ENCODE measurements at places on chromosomes 3 and 15.

DNA sequence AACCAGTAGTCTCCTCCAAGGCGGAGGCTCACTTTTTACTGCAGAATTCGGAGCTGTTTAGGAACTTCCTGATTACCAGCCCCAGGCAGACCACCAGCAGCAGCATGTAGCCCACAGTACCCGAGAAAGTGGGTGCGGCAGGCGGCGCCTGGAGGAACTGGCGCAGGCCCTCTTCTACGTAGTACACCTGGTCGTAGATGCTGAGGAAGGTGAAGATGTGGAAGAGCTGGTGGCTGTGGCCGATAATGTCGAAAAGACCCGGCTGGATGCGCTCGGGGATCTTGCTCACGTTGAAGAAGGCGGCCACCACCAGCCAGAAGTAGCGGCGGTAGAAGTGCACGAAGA lies 1.3 kb downstream of the PAQR9 start:
- DNase-seq: no peak

DNA sequence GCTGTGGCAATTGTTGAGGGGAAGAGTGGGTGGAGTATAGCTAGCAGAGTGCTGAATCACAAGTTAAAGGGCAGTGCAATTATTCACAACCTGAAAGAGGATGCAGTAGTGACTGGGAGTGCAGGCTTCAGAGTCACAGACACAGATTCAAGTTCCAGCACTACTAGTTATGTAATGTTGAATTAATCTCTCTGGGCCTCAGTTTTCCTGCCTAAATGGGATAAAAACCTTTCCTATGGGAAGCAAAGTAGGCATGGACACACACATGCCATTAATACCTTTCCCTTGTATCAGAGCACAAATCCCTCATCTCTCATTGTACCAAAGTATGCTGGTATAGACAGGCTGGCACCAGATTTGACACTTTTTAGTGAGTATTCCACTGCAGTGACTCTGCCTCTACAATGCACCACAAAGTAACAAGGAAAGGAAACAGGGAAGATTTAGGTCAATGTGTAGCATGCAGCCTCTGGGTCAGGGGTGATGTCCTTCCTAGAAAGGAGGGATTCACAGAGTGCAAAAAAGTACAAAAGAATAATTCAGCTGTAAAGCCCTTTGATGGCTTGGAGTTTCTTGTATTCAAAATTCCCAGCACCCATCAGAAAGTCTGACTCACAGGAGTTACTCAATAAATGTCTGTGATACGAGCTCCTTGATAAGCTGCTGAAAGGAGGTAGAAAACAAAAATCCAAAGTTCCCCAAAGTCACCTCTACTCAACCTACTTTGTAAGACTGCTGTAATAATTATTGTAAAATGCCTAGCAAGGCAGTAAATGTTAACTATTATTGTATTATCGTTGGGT lies 507.5 kb upstream of the TGFBR2 start:
- DNase-seq: no peak

DNA sequence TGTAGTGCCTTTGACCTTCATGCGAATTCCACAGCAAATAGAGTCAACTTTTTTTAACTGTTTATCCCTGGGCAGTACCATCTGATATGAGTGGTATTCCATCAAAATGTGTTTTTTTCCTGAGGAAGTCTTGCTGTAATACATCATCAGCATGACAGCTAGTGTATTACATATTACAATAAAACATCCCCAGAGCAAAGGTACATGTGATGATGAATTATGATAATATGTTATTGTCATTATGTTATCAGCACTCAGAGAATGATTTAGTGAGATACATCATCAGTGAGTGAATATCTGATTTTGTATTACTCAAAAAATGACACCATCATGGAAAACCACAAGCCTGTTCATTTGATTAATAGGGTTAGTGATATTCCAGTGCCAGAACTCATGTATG lies 69.7 kb upstream of the ARL6 start:
- DNase-seq: no peak

GRCh38 chr3:156397534-156397933 lies 157.4 kb downstream of the SSR3 start:
- no peak for DNase-seq

DNA sequence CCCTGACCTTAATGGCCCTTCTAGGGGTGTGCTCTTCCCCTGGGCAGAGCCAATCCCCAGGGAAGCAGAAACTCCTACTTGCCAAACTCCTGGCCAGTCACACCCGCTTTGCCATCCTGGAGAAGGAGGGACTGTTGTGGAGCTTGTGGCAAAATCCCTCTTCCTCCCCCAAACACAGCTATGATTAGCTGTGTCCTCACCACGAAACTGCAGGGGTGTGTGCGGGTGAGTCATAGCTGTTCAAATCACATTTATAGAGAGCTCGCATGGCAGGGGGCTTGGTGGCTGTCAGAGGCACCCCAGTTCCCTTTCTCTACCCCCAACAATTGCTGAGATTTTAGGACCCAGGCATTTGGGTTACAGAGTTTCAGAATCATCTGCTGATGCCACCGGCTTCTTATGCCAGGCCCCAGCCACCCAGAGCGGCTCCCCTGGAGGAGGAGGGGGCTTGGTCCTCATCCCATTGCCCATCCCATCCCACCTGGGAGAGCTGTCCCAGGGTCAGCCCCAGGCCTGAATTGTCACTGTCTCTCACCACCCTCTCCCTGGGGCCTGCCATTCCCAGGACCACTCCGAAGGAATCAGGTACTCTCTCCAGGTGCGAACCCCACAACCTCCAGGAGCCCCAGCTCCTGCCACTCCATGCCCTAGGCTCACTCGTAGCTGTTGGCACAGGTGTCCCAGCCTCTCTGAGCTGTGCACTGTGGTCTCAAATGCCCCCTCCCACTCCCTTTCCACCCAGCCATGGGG lies 28.8 kb upstream of the MAGEF1 start:
- DNase-seq: peak; percentile 65

GRCh38 chr15:68930268-68931022 lies at the start of gene SPESP1:
Gene SPESP1, plus strand, starts transcription at chr15:68930525. Its CDS starts 129 bp downstream, at chr15:68930654.
- peak; percentile 53 for DNase-seq

DNA sequence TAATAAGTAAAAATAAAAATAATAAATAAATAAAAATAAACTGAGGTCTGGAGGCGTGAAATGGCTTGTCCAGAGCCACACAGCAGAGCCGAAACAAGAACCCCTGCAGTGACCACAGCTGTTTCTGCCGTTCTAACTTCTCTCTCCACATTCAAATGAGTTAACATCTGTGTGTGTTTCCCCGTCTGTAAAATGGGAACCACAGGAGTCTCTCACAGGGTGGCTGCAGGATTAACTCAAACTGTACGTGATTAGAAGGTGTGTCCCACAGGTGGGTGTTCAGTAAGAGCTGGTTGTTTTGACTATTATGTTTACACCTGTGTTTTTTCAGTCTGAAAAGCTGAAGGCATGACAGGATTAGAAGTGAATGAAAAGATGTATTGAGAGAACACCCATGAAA lies 27.0 kb upstream of the MUC4 start:
- DNase-seq: no peak

- DNase-seq: no peak
These were observed 416.5 kb downstream of the PLCL2 start for GRCh38 chr3:17301271-17301670.

DNA sequence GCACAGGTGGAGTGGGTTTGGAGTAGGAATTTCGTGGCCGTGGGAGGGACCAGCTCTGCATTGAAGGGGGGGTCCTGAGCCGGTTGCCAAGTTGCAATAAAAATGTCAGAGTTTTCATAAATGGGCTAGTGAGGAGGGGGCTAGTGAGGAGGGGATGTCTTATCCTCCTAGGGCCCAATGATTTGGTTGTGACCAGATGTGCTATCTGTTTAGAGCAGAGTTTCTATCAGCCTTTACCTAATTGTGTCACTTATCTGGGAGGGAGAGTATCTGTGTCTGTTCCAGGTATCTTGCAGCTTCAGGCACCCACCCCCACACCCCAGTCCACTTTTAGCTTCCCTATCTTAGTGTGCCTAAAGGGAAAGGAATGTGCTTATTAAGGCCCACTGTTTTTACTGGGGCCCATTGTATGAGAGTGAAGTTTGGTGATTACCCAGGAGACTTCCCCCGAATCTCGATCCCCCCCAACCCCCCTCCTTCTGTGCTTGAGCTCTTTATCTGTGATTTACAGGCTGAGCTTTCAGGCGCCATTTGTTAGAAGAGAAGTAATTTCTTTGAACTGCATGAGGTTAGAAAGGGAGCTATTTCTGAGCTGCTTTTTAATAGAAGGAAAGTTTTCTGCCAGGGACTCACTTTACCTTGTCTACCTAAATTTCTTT lies 42.6 kb downstream of the PPCDC start:
- DNase-seq: no peak

- DNase-seq: no peak
These were observed 44.9 kb downstream of the EPHB1 start for GRCh38 chr3:134839990-134840389.

DNA sequence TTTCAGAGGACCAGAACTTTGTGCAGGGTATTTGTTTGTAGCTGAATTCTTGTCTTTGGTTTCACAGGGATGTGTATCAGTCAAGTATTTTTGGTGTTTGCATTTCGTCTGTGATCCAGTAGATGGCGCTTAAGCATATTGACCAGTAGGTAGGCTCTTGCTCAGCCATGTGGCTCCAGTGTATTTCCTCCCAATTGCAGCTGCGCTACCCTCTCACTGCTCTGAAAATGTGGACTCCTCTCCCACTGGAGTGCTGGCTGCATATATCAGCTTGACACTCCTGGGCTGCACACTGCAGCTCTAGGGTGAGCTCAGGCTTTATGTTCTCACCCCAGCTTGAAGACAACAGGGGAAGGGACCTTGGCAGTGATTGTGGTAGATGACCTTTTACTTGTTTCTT lies 1264.3 kb upstream of the ALCAM start:
- peak; percentile 31 for DNase-seq

DNA sequence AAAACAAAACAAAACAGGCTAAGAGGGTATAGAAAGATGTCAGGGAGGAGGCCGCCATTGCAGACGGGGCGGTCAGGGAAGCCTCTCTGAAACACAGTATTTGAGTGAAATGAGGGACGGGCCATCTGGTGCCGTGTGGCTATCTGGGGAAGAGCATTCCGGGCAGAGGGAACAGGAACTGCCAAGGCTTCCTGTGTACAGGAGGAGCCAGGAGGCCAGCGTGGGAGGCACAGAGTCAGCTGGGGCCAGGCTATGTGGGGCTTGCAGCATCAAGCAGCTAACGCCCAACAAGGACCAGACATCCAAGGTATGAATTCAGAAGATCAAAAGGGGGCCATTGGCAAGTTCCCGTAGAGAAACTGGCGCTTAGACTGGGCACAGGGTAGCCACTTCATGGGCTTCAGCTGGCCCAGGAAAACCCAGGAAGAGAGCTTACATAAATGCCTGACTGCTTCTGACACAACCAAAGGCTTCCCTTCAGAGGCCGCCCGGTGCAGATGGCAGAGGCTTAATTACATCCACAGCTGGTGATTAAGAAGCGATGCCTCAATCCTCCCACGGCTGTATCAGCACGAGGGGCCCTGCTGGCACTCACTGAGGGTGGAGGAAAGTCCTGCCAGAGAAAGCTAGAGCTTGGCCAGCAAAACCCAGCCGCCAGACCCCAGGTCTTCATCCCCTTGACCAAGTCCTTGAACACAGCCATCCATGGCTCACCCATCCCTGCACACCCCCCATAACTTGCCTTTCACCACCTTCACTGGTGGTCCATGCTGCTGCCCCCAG lies 144.9 kb downstream of the MEGF11 start:
- no peak for DNase-seq

- no peak for DNase-seq
These were observed 888 bp downstream of the TMEM115 start for GRCh38 chr3:50358355-50358910.

- no peak for DNase-seq
These were observed 52.6 kb downstream of the MBNL1 start for GRCh38 chr3:152321200-152321954.

DNA sequence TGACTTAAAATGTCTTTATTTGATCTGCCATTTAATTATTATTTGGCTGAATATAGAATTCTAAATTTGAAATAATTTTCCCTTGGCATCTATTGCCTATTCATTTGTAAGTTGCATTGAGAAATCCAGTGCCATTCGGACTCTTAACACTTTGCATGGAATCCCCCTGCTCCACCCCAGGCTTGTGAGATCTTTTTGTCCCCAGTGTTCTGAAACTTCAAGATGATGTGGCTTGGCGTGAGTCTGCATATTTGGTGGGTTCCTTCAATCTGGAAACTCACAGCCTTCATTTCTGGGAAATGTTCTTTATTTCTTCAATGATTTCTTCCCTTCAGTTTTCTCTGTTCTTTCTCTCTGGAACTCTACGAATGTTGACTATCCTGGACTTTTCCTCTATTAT lies 83.8 kb upstream of the BLM start:
- no peak for DNase-seq

- DNase-seq: no peak
These were observed 5.8 kb upstream of the PLA2G4D start for GRCh38 chr15:42100021-42100800.

GRCh38 chr3:34742151-34742550 lies 897.2 kb upstream of the ARPP21 start:
- no peak for DNase-seq

DNA sequence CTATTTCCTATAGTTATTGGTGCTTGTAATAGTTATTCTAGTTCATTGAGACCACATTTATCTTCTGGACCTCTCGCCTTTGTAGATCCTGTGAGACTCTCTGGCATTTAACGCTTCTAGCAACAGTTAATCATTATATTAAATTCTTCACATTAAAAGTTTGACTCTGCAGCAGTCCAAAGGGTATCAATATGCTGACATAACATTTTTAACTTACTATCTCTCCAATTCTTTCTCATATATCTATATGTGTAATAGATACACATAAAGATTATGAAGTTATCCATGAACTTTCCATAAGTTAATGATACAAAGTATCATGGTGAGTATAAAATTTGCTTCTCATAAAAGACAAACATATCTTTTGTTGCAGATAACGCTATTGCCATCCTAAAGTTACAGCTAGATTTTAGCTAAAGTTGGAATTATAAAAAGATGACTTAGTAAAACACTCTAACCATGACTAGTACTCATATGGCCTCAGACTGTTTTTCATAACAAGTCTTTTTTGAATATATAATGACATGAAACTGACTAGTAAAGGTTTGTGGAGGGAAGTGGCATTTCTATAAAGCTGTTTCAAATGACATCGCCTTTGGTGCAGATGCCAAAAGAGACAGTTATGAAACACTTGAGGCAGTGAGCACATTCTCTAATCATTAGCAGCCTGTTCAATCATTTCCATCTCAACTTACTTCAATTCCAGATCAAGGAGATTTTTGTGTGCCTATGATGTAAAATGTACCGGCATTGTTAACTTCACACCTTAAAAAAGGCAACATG lies 379.3 kb upstream of the CBLB start:
- DNase-seq: no peak

DNA sequence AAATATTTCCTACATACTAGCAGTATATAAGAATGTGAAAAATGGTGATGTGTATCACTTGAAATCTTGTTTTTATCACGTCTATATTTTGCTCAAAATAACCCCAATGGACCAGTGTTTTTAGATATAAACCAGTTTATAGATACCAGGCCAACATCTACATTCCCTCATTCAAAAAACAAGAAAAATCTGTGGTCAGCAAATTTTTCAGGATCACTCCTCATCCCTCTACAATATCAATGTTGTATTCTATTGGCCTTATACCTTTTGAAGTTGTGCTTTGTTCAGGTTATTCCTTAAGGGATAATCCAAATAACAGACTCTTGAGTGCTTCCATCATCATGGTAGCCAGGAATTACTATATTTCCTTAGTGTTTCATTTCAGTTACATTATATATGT lies 332.9 kb upstream of the ARRDC4 start:
- no peak for DNase-seq

All from putamen (tissue), 1 donor.